ENCODE measurements at places on chromosomes 7 and 10.

DNA sequence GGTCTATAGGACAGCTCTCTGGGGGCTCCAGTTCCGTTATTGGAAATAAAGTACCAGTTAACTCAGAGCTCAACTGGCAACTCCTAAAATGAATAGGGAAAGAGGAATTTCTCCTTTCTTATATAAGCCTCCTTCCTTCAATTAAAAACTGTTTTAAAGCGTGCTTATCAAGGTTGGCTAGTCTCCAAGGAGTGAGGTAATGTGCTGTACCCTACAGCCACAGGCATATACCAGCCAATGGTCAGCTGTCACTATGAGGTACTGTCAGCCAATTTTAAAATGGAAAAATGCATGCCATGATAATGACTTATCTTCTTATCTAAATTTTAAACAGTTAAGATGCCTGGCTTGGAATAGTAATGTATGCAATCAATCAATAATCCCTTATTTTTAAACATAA is 76.2 kb downstream of the PLCE1 start:
- DNase-seq: no peak

DNA sequence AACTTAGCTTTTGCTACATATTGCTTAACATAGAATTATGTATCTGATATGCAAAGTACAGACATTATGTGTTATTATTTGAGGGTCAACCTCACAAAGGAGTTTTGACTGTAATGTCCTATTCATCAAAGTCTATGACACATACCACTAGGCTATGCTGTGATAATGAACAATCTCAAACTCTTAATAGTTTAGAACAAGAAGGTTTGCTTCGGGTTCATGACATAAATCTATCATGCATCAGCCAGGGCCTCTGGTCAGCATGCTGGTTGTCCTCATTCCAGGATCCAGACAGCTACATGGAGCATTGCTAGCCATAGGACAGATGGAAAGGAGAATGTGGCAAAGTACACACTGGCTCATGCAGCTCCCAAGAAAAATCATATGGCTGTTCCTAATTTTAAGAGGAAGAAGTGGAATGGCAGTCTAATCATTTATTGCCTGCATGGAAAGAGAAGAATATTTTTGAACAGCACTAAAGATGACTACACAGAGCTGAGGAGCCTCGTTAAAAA is 332.1 kb downstream of the GPR158 start:
- no peak for DNase-seq

- DNase-seq: no peak
These were observed 12.7 kb downstream of the CUL1 start for GRCh38 chr7:148711191-148712102.

DNA sequence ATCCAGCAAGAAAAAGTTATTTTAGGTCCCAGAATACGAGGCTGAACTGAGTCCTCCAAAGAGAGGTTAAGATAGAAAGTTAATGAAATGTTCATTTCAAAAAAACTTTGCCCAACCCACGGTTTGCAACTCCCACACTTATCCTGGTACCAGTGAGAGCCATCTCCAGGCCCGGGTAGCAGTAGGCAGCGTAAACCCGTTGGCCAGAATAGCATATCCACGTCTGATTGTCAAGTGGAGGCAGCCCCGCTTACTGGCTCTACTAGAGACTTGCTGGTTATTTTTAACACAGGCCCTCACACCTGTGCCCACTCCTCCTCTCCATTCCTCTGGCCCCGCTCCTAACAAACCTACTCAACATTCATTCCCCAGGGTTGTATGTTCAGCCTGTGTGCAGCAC is 109.7 kb downstream of the HIP1 start:
- no peak for DNase-seq

DNA sequence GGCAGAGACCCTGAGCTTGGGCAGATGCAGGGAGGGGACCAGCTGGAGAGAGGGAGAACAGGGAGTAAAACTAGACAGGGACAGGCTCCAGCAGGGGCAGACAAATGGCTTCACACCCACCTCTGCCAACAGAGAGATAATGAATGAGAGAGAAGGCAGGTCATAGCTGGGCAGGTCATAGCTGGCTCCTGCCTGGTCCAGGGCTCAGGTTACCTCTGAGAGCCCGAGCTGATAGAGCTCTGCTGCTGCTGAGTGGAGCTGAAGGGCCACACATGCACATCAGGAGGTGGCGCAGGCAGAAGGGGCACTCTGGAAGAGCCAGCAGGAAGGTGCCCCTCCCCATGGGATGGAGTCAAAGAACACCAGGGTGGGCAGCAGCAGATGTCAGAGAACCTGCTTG is 154.2 kb downstream of the GFRA1 start:
- no peak for DNase-seq
